Mucosa of gallbladder (tissue), 1 donor: ENCODE measurements at places on chromosomes 7 and 10. TPM values are rescaled to one million over a fixed set of nuclear protein-coding genes. Genes with fewer than 3 reads are reported as not detected.

- peak; percentile 45 for DNase-seq
These were observed 225.0 kb downstream of the SDHAF3 start for GRCh38 chr7:97342512-97342911.

ACBD7 gene
- total RNA-seq, result 0.40 TPM

DNA sequence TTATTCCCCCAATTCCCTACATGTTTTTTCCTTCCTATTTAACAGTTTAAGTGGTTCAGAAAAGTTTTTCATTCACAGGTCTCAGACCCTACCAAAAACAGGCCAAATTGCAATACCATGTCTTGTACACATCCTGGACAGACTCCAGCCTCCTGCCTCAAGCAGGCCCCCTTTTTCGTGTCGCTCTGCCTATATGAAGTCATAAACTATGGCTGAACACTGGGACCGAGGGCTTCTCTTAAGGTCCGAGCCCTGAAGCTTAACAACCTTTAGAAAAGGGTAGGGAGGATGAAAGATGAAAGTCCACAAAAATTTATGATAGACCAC is 1.4 kb downstream of the FBXW4 start:
- DNase-seq, result no peak

TLL2 gene
- total RNA-seq, result 6.7 TPM

DNA sequence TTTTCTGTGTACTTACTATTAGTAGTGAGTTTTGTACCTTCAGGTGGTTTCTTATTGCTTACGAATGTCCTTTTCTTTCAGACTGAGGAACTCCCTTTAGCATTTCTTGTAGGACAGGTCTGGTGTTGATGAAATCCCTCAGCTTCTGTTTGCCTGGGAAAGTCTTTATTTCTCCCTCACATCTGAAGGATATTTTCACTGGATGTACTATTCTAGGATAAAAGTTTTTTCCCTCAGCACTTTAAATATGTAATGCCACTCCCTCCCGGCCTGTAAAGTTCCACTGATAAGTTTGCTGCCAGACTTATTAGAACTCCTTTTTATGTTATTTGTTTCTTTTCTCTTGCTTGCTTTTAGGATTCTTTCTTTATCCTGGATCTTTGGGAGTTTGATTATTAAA is 1.7 kb upstream of the CYCS start:
- no peak for DNase-seq

DNA sequence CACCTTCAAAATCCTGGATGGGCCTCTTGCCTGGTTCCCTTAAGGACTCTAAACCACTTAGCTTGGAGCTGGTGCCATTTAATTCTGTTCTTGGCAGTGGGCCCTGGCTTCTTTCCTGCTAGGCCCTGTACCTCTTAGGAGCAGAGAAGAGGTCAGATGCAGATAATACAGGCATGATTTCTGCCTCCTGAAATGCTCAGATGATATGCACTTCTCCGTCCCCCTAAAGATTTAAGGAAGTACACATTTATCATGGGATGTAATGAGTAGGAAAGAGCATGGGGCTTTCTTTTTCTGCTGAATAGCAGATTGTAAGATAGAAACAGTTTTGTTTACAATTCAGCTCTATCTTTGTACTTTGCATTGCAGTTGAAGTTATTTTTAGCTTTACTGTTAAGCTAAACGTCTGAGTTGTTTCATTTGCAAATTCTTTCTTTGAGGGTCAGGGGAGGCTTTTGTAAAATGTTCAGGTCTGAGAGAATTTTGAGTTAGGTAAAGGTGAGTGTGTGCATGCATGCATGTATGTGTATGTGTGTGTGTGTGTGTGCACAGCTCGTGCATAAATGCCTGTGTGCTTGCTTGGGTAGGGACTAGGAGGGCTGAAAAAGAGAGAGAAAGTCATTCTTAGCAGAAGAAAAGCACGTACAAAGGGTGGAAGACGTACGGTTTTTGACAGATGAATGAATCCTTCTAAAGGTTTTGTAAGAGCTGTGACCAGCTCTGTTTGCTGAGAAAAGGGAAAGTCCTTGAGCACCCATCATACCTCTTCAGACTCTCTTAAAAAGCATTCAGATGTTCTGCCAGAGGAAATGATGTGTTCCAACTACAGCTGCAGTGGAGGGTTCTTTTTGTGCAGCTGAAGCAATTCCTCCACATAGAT is 364.2 kb downstream of the AUTS2 start:
- peak; percentile 13 for DNase-seq

GRCh38 chr7:151696721-151697514 is 177.2 kb upstream of the RHEB start:
- DNase-seq, result peak; percentile 87

DNA sequence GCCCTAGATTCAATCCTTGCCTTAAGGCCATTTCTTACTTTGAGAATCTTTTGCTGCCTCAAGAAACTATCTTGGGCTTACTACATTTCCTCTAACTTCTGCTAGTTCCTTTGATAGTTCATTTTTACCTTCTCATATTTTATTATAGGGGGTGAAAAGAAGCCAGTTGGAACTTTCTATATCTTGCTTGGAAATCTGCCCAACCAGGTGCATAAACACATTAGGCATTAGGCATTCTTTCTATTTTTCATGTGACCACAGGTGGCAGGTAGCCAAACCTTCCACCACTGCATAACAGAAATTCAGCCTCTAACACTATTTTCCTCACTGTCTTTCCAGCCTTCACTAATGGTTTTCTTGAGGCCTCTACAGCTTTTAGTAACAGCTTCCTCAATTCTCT is 300.0 kb upstream of the SP8 start:
- DNase-seq, result peak; percentile 55

- no peak for DNase-seq
These were observed 152.7 kb upstream of the PCBD1 start for GRCh38 chr10:71040846-71041605.

DNA sequence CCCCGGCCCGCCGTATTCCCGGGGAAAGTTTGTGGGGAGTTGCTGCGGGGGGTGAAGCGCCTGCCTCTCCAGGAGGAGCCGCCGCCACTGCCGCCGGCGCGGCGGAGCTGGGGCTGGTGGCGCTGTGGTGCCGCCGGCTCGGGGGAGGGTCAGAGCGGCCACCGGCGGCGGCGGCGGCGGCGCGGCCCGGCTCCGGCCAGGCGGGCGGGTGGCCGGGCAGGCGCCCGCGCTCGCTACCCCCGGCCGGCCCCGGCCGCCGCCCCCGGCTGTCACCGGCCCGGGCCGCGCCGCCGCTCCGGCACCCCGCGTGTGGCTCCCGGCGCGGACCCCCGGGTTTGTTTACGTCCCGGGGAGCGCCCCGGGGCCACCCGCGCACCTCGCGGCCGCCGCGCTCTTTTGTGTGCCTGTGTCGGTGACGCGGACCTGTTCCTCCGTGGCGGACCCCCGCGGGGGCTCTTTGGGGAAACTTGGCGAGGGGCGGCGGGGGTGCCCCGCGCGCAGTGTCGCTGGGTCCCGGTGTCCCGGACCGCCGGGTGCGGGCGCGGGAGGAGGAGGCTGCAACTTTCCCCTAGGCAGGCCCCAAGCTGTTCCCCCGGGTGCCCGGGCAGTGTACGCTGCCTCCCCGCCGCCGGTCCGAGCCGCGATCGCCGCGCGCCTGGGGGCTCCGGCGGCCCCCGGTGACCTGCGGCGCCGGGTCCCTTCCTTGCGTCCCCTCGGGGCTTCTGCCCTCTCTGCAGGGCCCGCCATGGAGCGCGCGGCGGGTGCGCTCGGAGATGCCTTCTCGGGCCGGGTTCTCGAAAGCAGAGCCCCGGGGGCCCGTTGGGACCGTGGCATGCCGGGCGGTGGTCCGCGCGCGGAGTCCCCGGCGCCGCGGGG is 593 bp upstream of the CUX1 start:
- DNase-seq, result peak; percentile 42

DNA sequence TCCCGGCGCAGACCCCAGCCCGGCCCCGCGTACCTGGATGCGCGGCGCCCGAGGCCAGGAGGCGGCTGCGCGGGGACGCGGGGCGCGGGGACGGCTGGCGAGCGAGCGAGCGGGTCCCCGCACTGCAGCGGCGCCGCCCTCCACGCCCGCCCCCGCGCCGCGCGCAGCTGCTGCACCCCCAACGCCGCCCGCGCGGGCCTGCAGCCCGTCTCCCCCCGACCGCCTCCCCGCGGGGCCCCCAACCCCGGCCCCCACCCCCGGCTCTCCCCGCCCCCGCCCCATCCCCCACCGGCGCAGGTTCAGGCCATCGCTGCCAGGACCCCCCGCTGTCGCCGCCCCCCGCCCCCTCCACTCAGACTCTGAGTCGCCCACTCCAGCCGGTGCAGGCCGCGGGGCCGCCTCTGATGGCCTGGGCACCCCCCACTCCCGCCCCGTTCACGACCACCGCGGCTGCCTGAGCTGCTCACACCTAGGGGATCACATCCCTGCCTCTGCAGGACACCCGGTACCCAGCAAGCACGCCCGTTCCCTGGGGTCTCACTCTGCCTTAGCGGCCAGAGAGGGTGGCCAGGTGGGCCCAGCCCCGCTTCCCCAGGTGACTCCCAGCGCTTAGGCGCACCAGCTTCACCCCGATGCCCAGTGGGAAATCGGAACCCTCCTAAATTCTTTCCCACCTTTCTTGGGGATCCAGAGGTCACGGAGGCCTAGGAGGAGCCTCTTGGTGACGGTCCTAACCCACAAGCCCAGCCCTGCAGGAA is 13.9 kb upstream of the DNAAF5 start:
- DNase-seq, result no peak

GRCh38 chr10:95626500-95626899 is 30.0 kb downstream of the ALDH18A1 start:
- no peak for DNase-seq

TMEM270 gene
- total RNA-seq, result not detected

CAMK2G gene
- 43.7 TPM for total RNA-seq

EIF3A gene
- 86.8 TPM for total RNA-seq

DNA sequence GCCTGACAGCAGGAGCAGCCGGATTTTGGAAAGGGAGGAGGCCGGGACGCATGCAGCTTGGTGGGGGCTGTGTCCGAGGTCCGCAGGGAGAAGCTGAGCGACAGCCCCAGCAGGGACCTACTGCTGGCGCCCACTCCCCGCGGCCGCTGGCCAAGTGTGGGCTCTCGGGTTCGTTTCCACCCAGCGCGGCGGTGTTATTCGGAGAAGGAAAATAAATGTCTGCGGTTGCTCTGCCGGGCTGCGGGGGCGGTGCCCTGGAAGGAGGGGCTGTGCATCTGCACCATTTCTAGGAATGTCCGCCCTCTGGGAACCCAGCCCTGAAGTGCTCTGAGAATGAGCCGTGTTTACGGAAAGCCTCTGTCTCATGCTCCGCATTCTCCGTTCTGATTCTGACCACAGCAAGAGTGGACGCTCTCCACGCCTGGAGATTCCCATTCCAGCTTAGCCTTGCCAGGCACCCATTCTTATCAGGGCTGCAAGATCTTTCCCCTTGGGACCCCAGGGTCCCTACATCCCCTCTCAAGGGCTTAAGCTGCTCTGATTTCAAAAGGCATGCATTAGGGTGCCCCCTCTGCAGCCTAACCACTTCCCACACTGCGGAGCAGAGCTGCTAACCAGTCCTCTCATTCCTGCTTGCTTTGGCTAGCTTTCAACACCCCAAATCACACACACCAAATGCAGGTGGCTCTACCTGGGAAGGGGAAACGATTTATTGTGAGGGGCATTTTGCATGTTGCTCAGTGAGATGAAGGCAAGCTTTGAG is 256.6 kb upstream of the GLI3 start:
- DNase-seq, result peak; percentile 73

AS3MT gene
- 5.4 TPM for total RNA-seq

EIF3B gene
- 94.7 TPM for total RNA-seq

DNA sequence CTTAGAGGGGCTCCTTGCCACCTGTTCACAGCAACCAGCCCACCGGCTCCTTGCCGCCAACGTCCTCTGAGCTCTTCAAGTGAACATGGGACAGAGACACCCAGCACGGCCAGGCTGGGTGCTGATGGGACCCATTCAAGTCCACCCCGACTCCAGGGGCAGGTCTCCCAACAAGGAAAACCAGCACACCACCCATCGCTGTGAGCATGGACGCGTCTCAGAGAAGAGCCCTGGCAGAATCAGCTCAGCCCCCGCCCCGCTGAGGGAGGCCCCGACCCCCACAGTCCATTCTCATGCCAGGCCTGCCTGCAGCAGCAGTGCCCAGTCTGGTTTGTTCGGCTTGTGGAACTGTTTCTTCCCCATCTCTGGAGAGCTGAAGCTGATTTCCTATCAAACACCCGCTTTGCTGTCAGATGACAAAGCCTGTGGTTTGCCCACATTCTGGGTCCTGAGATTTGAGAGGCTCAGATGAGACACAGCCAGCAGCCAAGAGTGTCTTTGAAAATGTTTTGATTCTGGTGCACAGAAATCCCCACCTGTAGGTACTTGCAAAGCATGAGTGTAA is 216.6 kb downstream of the ZMYND11 start:
- no peak for DNase-seq

DNA sequence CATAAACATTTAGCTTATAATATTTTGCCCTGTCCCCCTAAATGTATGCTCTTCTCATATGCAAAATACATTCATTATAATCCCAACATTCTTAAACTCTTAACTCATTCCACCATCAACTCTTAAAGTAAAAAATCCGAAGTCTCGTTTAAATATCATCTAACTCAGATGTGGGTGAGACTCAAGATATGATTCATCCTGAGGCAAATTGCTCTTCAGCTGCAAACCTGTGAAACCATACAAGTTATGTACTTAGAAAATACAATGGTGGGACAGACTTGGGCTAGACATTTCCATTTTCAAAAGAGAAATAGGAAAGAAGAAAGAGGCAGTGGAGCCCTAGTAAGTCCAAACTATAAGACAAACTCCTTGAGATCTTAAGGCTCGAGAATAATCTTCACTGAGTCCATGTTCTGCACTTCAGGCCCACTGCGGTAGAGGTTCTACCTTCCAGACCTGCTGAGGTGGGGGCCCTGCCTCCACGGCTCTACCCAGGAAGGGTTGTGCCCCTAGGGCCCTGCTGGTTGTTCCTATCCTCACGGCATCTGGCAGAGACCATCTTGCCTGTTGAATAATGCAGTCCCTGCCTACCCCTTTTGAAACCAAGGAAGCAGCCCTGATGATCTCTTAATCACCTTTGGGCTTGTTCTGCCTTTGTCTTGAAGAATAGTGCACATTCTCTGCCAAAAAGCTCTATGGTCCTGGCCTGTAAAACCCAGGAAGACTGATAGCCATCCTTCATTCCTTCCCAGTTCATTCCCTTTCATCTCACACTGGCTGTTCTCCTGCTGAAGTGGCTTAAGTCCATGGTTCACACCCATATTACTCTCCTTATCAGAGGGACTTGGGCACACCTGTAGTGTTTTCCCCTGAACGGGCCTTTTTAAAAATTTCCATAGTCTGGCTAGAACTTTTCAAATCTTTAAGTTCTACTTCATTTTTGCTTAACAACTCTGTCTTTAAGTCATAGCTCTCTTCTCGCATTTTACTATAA is 37.3 kb downstream of the INPP5F start:
- DNase-seq, result no peak

GRCh38 chr7:157764193-157764592 is 427.4 kb downstream of the DNAJB6 start:
- no peak for DNase-seq

- peak; percentile 38 for DNase-seq
These were observed 1.4 kb downstream of the RHEB start for GRCh38 chr7:151518105-151518946.

- DNase-seq, result no peak
These were observed 49.1 kb downstream of the STAM start for GRCh38 chr10:17693009-17693408.
